Stimulated activated CD4-positive, alpha-beta T cell treated with anti-CD3 and anti-CD28 coated beads, Interleukin-1b, Interleukin-23, amount 100 ng/mL, for 24 hours (primary cell): ENCODE measurements at places on chromosomes 16 and 17.
A peak's percentile ranks its signal among the peaks of the same experiment; 100 is the strongest.

- no peak for DNase-seq
These were observed 34.3 kb downstream of the VAC14 start for GRCh38 chr16:70766658-70767057.

GRCh38 chr17:13272296-13272695, 254.5 kb upstream of the ELAC2 start:
- DNase-seq = no peak

DNA sequence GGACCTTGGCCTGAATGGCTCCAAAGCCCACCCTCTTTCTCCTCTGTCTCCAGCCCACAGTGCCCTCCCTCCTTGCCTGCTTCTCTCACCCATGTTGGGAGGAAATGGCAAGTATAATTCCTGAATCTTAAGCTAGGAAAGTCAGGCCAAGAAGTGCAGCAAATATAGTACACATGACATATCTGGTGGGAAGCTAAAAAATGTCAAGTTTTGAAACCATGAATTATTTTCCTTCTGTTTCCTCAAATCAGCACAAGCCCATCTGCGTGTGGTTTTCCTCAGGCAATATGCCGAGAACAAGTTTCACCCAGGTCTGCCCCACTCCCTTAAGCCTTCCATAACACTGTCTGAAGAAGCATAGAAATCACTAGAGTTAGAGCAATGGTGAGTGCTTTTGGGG, 502.8 kb upstream of the CDH11 start:
- DNase-seq = no peak

- DNase-seq = peak; percentile 65
These were observed 23.2 kb upstream of the NTN1 start for GRCh38 chr17:8997994-8998628.

DNA sequence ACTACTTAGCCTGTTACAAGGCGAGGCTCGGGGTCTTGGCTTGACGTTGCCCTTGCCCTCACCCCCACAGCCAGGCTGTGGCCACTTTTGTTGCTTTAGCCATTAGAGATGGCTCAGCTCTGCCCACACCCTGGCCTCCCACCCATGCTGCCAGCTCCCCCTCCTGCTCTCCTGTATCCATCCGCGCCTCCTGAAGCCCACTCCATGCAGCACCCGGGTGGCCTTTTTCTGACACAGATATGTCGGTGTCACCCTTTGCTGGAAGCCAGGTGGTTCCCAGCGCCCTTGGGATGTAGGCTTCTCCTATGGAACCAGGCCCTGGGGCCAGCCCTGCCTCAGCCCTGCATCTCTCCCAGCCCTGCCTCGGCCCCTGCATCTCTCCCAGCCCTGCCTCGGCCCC, 9.7 kb downstream of the TSC2 start:
- no peak for DNase-seq

DNA sequence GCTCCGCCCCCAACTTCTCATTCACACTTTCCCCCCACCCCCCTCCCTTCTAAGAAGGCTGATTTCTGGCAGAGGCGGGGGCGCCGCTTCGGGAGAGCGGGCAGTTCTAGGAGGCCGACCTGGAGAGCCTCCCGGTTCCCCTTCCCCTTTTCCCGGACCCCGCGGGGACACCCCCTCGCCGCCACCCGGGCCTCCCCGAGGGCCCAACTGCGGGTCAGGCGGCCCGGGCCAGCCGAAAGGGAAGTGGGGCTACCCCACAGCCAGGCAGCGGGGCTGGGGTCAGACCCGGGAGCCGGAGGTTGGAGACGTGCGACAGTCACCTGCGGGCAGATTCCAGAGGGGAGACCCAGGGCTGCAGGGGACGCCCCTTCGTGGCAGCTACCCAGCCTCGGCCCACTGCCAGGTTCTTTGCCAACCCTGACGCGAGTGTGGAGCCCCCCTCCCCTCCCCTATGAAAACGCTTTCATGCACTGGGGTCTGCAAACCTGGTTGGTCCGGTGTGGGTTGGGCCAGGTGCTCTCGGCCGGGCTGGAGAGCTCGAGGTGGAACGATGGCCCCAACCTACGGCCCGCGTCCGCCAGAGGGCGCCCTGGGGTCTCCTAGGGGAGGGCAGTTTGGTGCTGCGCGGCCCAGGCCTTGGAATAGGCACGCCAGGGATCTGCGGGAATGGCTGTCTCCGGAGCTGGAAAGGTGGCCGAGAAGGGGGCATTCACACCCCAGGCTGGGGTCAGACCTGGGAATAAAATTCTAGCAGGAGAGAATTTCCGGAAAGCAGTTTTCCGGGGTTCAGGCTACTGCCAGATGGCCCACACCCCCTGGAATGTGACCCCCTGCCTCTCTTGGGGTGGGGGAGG, 721 bp upstream of the SOCS3 start:
- DNase-seq = peak; percentile 93

GRCh38 chr17:1566505-1567199, 4.1 kb upstream of the PITPNA start:
- DNase-seq = no peak

GRCh38 chr17:55368706-55369105, 52.9 kb downstream of the MMD start:
- DNase-seq = no peak

DNA sequence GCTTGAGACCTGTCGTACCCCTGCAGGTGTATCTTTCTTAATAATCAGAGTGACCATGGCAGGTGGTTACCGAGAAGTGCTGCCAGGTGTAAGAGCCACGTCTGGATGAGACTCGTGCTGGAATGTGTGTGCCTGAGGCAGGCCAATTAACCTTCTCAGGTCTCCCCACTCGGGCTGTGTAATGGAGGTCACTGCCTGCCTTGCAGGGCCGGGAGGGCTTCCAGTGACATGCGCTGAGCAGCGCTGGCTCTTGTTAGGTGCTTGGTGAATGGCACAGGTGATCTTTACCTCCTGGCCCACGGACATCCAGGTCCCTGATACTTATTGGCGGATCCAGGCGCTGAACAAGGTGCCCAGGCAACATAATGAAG, 4.6 kb upstream of the GSE1 start:
- DNase-seq = no peak

DNA sequence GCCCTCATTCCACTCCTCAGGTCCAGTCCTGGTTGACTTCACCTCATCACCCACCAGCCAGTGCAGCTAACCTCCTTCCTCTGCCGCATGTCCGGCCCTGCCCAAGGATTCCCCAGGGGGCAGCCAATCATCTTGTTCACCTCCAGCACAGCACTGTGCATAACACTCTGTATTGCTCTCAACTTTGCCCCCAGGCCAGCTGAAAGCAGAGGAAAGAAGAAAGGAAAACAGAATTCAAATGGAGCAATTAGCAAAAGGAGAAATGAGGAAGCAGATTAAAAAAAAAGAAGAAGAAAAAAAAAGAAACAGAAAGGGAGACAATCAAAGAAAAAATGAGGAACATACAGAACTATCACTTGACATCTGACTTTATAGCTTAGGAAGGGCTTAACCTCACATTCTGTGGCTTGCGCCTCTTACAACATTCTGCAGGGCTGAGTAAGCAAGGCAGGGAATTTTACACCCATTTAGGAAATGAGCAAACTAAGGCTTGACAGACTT, 26.1 kb downstream of the GAS7 start:
- DNase-seq = no peak

DNA sequence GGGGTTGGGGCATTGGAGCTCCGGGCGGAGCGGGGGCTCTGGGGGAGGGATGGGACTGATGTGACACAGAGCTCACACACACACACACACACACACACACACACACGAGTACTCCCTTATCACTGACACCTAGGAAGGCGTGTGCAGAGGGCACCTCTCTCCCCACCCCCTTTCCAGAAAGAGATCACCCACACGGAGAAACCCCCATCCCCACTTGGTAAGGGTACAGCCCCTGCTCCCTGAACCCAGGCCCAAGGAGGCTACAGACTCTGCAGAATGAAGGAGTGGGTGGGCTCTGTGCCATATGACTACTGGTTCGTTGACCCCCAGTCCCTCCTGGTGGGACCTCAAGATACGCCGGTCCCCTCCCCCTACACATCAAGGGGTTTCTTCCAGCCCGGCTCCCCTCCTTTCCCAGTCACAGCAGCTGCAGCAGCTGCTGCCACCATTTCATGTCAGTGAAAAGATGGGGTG, 8.7 kb upstream of the ARHGAP23 start:
- DNase-seq = no peak

DNA sequence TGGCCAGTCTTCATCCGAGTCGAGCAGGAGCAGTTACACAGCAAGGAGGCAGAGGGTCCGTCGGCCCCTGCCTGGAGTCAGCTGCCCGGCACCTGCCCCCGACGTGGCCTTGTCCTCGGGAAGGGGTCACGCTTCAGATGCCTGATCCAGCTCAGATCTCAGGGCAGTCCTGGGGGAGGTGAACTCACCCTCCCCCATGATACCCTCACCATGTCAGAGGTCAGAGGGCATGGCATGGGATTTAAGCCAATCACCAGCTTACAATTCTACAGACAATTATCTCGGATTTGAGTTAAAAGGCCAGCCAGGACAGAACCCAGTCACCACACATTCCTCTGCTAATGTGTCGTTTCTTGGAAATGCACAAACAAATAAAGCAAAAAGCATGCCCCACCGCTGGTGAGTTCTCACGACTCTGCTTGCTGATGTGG, 211.3 kb downstream of the FOXL1 start:
- no peak for DNase-seq

DNA sequence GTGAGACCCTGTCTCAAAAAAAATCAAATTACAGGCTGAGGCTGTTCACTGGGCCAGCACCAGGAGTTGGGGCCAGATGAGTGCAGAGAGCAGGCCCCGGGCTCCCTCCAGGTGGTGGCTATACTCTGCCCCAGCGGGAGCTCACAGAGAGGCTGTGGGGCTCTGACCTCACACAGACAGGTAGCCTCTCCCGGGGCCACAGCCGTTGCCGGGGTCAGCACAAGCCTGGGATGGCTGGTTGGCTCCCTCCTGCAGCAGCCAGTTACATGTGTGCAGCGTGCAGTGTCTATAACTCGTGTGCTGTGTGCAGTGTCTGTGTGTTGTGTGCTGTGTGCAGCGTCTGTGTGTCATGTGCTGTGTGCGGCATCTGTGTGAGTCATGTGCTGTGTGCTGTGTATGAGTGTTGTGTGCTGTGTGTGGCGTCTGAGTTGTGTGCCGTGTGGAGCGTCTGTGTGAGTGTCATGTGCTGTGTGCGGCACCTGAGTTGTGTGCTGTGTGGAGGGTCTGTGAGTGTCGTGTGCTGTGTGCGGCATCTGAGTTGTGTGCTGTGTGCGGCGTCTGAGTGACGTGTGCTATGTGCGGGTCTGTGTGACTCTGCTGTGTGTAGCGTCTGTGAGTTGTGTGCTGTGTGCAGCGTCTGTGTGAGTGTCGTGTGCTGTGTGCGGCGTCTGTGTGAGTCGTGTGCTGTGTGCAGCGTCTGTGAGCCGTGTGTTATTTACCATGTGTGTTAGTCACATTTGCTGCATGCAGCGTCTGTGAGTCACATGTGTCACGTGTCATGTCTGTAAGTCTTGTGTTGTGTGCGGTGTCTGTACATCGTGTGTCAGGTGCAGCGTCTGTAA, 20.9 kb downstream of the MAPK8IP3 start:
- no peak for DNase-seq

DNA sequence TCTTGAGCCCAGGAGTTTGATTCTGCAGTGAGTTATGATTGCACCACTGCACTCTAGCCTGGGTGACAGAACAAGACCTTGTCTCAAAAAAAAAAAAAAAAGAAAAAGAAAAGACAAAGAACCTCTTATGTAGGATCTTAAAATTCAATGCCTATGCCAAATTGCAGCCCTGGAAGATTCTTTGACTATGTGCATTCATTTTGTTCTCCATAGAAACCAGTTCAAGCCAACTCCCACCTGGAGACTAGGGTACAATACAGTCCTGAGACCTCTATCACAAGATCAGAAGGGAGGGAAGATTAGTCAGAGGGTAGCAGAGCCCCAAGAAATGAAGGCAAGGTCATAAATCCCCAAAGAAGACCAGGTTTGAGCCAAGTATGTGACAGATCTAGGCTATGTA, 90.6 kb upstream of the HAS3 start:
- DNase-seq = no peak

GRCh38 chr16:1481906-1482835, 6.6 kb downstream of the PTX4 start:
- no peak for DNase-seq

- DNase-seq = no peak
These were observed 12.7 kb upstream of the FAM20A start for GRCh38 chr17:68613739-68614298.

DNA sequence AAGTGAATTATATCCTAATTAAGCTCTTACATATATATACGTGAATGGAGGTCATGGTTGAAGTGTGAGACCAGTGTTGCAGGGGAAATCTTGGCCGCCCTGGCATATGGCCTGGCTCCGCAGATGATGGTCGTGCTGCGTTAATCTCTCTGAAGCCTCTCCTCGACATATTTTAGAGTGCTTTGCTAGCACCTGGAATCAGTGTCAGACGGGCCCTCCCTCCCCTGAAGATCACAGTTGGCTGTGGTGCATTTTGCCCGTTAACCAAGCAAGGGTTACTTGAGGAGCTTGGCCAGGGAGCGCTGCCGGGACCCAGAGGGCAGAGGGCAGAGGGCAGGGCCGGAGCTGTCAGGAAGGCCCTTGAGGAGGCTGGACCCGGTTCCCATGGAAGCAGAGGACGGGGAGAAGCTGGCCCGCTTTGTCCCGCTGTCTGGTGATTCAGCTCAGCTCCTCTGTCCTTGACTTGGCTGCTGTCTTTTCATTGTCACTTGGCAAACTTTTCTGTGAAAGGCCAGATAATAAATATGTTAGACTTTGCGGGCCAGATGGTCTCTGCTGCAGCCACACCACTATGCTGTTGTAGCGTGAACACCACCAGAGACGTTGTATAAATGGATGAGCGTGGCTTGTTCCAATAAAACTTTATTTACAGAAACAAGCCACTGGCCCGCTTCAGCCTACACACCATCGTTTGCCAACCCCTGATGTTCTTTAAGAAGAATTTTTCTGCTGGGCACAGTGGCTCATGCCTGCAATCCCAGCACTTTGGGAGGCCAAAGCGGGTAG, 32.3 kb downstream of the CIBAR2 start:
- DNase-seq = no peak

- no peak for DNase-seq
These were observed 8.3 kb downstream of the EFCAB5 start for GRCh38 chr17:29949696-29950095.

DNA sequence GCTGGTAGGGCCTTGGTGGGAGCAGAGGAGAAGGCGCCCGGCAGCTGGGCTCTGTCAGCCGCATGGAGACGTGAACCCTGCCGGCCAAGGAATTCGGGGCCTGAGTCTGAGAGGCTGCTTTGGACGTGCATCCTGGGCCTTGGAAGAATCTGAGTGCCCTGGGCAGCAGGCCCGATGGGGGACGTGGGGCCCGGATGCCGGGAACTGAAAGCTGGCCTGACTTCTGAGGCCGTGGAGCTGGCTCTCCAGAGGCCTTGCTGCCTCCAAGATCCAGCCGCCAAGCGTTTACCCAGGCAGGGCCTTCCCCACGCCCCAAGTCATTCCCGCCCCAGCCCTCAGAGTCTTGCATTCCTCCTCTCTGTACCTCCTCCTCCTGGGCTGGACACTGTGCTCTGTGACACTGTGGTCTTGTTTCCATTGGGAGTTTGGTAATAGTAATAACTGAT, 37.2 kb downstream of the NKD1 start:
- DNase-seq = no peak

GRCh38 chr16:70809392-70810060, 8.6 kb upstream of the VAC14 start:
- no peak for DNase-seq
